ENCODE measurements at places on chromosomes 11 and 22.

GRCh38 chr11:121426476-121427399 is 25.4 kb upstream of the SORL1 start:
- no peak for DNase-seq

- DNase-seq: no peak
These were observed 530 bp downstream of the BBS1 start for GRCh38 chr11:66510990-66511339.

- no peak for DNase-seq
These were observed 66.5 kb downstream of the CCDC34 start for GRCh38 chr11:27296497-27296896.

DNA sequence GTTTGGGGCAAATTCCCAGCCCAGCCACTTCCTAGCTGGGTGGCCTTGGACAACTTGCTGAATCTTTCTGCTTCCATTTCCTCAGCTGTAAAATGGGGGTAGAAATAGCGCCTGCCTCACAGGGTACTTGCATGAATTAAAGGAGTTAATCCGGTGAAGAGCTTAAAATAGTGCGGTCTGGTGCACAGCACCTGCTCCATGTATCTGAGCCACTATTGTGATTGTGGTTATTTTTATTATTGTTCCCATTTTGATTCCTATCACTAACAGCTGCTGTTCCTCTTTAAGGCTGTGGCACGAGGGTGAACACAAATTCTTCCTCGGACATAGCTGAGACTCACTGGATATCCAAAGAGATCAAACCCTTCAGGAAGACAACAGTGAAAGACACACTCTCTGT is 46.9 kb upstream of the TP53I11 start:
- DNase-seq: no peak

- no peak for DNase-seq
These were observed 57.9 kb upstream of the SYT13 start for GRCh38 chr11:45344028-45344427.

GRCh38 chr11:9396310-9396709 is 11.9 kb downstream of the IPO7 start:
- DNase-seq: no peak

DNA sequence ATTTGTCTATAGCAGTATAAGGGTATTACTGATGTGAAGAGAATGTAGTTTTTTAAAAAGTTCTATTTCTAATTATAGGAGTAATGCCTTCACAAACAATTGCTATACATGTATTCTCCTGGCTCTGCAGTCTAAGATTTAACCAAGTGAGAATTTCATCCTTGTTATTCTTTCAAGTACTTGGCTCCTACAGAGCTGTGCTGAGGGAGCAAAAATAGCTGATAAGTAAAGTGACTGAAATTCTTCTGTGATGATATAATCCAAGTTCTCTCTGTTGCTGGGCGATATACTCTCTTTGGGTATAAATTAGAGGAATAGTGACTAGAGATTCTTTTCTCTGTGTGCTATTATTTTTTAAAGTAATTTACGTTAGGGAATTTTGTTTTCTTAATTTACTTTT is 68.0 kb downstream of the PGR start:
- DNase-seq: no peak

GRCh38 chr22:36580846-36581245 is 51.9 kb upstream of the EIF3D start:
- no peak for DNase-seq

DNA sequence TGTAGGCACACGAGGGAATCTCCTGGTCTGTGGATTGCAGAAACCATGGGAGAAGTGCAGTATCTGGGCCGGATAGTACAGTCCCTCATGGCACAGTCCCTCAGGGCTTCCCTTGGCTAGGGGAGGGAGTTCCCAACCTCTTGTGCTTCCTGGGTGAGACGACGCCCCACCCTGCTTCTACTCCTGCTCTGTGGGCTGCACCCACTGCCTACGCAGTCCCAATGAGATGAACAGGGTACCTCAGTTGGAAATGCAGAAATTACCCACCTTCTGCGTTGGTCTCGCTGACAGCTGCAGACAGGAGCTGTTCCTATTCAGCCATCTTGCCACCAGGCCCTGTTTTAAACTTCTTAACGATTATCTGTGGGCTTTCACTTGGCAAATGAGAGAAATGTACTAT is 157.2 kb upstream of the CARD18 start:
- no peak for DNase-seq

Data from activated CD4-positive, CD25-positive, alpha-beta regulatory T cell treated with anti-CD3 and anti-CD28 coated beads, Interleukin-2, amount 50 U/mL, for 16 hours (primary cell).